NCI-H345 (cell line): ENCODE measurements at places on chromosomes 2 and 18.

GRCh38 chr2:219178377-219179175, 501 bp downstream of the RETREG2 start:
- DNase-seq = peak; percentile 36

- no peak for DNase-seq
Measured at GRCh38 chr2:120587279-120587996, 148.2 kb upstream of the GLI2 start.

GRCh38 chr2:238513346-238513745, 86.6 kb downstream of the ASB1 start:
- DNase-seq = peak; percentile 27

DNA sequence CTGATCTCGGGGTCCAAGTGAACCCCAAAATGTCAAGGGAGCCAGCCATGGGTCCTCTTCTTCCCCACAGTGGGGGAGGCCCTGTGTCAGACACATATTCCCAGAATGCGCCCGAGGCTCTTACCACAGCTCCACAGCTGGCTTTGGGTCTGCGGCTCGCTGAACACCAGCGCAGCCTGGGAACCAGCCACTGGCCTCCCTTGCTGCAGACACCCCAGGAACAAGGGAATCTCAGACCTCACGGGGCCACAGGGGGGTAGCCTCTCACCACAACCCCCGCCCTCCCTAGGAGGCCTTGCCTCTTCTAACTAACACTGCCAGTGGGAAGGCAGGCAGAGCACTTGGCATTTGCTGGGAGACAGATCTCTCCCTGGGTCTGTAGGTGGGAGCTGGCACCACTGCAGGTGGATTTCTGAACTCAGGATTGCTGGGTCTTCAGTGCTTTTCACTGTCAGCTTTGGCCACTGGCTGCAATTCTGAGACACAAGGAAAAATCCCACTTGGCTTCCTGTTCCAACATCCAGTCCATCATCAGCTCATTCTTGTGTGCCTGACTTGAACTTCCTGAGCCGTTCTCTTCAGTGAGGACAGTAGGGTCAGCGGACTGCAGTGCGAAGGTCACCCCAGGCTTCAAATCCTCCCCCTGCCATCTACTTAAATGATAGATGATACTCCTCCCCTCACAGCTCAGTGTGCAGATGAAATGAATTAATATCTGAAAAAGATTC, 128.7 kb downstream of the CAPN13 start:
- DNase-seq = no peak

DNA sequence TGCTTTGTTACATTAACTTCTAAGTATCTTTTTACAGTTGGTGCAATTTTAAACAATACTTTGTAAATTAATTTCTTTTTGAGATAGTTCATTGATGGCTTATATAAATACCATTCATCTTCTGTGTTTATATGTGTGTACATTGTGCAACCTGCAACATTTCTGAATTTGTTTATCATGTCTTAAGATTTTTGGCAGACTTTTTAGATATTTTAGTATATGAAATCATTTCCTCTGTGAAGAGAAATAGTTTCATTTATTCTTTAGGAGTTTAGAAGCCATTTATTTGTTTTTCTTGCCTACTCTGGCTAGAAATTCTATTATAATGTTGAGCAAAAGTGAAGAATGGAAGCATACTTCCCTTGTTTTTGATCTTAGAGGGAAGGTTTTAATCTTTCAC, 337.8 kb upstream of the DSEL start:
- no peak for DNase-seq

- no peak for DNase-seq
Measured at GRCh38 chr2:121089166-121089510, 195.9 kb downstream of the TFCP2L1 start.
